ENCODE measurements at places on chromosomes 4 and X.

DNA sequence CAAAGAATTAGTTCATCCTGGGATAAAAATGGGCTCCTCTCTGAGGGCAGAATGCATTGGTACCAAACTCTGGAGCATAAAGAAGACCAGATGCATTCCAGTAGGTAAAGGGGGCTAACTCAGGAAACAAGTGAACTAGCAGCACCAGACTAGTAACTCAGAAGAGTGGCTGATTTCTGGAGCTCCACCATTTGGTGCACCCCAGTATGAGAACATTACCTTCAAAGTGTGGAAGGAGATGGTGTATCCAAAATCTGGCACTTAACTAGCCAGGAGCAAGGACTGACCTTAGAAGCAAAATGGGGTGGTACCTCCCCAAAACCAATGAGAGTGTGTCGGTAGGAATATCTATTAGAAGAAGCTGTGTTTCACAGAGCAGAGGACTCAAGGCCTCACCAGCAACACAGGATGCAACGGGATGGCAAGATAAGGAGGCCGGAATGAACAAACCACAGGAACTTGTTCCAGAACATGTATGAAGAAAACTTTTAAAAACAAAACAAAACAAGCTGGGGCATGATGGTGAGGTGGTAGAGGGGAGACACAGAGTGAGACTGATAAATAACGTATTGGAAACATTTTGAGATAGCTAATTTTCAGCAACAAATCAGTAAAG lies 142.3 kb downstream of the INPP4B start:
- no peak for DNase-seq

GRCh38 chrX:41759817-41760216 lies 35.8 kb downstream of the GPR82 start:
- DNase-seq = peak; percentile 10

DNA sequence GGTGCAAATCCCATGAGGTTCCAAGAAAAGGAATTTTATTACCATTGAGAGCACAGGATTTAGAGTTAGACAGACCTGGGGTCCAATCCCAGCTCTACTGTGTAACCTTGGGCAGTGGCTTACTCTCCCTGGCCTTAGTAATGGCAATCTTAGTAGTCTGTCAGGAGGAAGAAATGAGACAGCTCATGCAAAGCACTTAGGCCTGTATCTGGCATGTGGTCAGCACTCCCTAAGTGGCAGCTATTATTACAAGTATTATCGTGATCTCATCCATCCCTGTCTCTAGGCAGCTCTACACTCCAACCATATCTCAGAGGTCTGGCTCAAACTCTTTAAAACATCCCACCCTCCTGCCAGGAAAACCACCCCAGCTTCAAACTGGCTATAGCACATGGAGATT lies 129.6 kb upstream of the NALF2 start:
- DNase-seq = no peak

DNA sequence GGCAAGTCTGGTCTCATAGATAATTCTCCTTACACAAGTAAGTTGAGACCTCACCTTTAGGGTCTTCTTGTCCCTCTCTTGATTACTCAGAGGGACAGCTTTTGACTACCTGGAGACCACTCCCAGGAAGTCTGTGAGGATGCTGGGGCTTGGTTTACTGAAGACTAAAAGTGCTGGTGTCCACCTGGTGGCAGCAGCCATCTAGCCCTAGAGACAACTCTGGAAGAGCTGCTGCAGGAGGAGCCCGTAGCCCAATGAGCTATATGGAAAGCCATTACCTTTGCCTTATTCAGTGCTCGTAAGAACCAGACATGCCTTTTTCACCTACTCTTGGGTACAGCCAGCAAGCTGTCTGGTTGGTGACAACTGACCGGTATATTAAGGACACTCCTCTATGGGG lies 7.3 kb downstream of the FGFBP2 start:
- DNase-seq = no peak

DNA sequence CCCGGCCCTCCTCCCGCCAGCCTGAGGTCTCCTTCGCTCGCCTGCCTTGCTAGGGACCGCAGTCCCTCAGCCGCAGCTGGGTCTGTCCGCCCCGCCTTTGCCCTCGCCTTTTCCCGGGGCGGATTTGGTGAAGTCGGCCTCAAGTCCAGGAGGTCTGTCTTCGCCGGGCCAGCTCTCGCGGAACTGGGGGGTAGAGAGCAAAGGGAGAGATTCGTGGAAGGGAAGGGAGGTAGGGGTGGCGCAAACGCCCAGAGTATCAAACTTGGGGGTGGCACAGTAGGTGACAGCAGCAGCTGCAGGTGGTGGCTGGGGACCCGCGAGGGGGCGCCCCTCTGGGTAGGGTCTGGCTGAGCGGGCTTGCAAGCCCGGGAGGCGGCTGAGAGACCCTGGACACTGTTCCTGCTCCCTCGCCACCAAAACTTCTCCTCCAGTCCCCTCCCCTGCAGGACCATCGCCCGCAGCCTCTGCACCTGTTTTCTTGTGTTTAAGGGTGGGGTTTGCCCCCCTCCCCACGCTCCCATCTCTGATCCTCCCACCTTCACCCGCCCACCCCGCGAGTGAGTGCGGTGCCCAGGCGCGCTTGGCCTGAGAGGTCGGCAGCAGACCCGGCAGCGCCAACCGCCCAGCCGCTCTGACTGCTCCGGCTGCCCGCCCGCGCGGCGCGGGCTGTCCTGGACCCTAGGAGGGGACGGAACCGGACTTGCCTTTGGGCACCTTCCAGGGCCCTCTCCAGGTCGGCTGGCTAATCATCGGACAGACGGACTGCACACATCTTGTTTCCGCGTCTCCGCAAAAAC lies at the start of gene NPY2R:
Gene NPY2R, plus strand, starts transcription at position 379 of the 797 bp plus-strand sequence. CDS start 5,304 bp downstream, outside the sequence.
- peak; percentile 29 for DNase-seq

All from iPS-NIHi11 (cell line).